ENCODE measurements at places on chromosomes 3 and 15.

DNA sequence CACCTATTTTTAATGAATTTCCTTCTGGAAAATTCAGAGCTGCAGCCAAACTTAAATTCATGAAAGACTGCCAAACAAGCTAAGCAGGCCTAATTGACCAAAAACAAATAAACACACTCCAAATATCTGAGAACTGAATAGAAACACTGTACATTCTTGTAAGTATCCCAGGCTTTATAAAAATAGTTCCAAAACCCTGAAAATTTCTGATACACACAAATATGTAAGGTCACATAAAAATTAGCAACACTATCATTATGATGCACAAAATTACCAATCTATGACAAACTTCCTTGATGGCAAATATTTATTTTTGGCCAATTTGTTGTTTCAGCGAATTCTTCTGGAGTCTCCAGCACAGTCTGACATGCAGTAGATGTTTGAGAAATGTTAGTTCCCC is 117.9 kb upstream of the UBE2E2 start:
- no peak for DNase-seq

- DNase-seq = no peak
These were observed 8.6 kb upstream of the CBLB start for GRCh38 chr3:105877336-105877910.

GRCh38 chr3:194176274-194176991 is 40.5 kb downstream of the HES1 start:
- DNase-seq = no peak

DNA sequence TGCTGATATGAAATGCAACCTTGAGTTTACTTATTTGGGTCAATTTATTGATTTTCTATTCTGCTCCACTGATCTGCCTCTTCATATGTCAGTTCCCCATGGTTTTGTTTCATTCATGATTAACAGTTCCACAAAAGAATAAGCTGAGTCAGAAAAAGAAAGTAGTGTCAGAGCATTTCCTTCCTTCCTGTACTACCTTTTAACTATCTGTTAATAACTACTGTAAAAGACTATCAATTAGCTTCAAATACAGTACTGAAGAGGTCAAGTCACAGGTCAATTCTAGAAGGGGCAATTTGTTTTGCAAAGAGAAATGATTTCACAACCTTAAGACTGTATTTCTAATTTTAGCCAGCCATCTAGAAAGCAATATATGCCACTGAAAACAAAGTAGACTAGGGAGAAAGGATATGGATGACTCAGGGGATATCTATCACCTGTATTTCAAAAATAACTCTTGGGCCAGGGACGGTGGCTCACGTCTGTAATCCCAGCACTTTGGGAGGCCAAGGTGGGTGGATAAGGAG is 129.5 kb downstream of the TFDP2 start:
- DNase-seq = no peak

- peak; percentile 50 for DNase-seq
These were observed 131.2 kb downstream of the IGF1R start for GRCh38 chr15:98779463-98780071.

GRCh38 chr3:157572559-157573270 is 69.5 kb upstream of the VEPH1 start:
- DNase-seq = no peak

GRCh38 chr3:168497183-168497582 is 401.5 kb upstream of the GOLIM4 start:
- no peak for DNase-seq

DNA sequence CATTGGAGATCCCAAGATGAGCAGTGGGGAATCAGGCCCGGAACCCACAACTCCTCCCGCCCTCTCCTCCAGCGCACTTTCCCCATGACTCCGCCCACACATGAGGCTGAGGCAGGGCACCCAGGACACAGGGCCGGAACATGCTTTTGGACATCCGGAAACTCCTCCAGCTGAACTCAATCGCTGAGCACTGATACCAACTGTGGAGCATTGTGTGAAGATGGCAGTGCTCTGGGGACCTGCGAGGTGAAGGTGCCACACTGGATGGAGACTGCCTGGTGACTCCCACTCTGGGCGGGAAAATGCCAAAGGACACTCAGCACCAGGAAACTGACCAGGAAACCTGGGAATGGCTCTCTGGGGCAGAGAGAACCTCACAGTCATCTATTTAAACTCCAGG is 189.1 kb downstream of the FAM43A start:
- no peak for DNase-seq

- no peak for DNase-seq
These were observed 173.6 kb downstream of the PPM1L start for GRCh38 chr3:160929595-160929994.

DNA sequence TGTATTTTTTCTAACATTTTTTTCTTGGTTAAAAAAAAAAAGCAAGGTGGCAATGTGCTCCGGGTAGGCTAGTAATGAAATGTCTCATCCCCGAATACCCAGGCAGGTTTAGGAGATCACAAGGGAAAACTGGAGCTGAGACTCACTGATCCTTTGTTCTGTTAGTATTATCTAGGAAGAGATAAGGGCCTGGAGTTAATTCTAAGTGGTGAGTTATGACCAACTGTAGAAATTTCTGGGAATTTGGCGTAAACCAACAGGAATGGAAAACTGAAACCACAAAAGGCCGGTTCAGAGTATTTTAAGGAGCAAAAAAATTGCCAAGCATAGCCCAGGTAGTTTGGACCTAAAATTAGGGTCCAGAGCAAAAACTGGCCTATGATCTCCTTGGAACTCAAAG is 12.4 kb downstream of the PPM1M start:
- DNase-seq = no peak

DNA sequence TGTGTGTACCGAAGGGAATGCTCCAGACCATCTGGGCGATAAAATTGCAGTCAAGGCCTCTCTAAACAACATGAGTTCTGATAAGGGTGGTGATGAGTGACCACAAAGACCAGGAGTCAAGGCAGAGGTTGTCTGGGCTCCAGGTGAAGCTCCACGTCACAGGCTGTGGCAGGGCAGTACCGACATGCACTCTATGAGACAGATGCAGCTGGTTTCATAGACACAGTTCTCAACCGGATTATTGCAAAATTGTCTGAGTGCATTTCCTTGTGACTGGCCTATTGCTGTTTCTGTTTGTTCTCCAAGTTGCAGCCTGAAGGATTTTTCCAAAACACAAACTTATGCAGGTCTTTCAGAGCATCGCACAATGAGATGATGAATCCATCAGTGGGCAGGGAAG is 157.5 kb upstream of the HES1 start:
- DNase-seq = no peak

DNA sequence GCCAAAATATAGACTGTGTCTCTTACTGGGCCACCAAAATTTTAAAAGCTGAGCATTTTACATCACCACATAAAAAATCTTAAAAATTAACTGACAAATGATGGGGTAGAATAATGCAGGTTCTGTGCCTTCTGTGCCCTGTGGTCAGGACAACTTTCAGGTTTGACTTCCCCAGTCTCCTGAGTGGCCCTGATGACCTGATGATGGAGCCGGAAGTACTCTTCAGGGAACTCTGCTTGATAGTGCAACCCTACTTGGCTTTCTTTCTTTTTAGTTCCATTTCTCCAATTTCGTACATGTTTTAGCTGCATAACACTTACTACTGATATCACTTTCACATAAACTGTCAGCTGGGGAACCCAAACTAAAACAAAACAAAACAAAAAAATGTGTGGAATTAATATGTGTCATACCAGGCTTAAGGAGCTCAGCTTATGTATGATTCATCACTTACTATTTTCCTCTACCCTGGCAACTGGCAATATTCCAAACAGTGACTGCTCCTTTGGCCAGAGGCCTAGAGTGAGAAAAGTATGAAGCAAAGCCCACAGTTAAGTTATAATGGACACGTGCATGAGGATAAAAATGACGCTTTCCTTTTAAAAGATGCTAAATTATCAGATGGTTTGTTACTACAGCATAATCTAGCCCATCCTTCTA is 194.3 kb downstream of the BCHE start:
- DNase-seq = no peak

DNA sequence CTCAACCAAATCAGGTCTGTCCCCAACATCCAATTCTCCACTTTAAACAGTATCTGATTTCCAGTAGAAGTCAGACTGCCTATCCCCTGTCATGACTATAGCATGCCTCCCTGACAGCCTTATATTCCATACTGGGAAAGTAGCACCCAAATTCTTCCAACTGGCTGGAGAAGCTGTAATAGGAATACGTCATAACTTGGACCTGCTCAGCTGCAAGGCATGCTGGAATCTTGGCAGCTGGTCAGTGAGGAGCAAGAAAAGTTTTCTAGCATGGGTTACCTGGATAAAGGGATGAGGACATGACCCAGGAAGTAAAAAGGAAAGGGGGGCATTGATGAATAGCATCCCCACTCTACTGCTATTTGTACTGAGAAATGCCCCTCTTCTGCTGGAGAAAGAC is 8.9 kb downstream of the SEMA5B start:
- no peak for DNase-seq

- DNase-seq = no peak
These were observed at the start of gene IGDCC3 for GRCh38 chr15:65377976-65378366. TSS of gene IGDCC3 (minus strand) at chr15:65378002. CDS start at chr15:65377788, 214 bp downstream.

GRCh38 chr15:60373327-60373726 is 24.5 kb downstream of the ANXA2 start:
- DNase-seq = no peak

GRCh38 chr3:105222568-105223093 is 144.1 kb upstream of the ALCAM start:
- DNase-seq = no peak

- DNase-seq = no peak
These were observed 61.3 kb downstream of the BDH1 start for GRCh38 chr3:197494366-197495058.

- DNase-seq = no peak
These were observed 47.2 kb downstream of the FAM227B start for GRCh38 chr15:49573421-49573820.

- no peak for DNase-seq
These were observed 3.6 kb downstream of the OXSR1 start for GRCh38 chr3:38169027-38169317.

DNA sequence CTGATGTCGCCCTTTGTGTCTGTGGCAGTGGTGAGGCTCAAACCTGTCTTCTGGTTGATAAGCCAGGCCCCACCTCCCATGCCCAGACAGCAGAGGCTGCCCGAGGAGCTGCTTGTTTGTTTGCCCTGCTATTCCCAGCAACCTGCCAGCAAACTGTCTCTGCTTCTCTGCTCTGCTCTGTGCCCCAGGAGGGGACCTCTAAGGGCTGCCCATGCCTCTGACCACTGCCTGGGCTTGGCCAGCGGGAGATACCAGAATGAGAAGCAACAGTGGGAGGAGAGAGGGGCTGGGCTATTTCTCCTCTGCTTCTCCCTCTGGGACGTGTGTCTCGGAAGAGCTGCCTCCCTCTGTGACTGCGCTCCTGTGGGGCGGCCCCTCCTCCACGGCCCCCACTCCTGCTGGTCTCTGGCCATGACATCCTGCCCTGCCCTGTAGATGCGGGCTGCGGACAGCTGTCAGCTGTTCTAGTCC is 213.1 kb downstream of the RPLP1 start:
- DNase-seq = no peak

DNA sequence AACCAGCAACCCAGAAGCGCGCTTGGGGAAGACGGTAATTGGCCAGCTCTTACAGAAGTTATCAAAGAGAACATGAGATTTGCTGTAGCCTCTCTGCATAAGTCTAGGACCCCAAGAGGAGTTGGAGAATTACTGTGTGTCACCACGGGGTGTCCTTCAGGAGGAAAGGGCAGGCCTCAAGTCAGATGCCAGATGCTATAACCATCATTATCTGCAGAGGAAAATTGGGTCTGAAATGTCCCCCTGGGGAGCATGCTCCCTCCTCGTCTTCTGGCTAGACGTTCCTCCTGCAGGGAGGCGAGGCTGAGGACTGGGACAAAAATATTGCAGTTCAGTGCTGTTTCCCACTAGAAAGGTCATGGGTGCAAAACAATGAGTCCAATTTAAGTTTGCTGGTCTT is 380.5 kb upstream of the CFAP20DC start:
- DNase-seq = no peak

- no peak for DNase-seq
These were observed 153.2 kb downstream of the WNT5A start for GRCh38 chr3:55333923-55334322.

- DNase-seq = no peak
These were observed 67.9 kb upstream of the HEG1 start for GRCh38 chr3:125123451-125124305.

DNA sequence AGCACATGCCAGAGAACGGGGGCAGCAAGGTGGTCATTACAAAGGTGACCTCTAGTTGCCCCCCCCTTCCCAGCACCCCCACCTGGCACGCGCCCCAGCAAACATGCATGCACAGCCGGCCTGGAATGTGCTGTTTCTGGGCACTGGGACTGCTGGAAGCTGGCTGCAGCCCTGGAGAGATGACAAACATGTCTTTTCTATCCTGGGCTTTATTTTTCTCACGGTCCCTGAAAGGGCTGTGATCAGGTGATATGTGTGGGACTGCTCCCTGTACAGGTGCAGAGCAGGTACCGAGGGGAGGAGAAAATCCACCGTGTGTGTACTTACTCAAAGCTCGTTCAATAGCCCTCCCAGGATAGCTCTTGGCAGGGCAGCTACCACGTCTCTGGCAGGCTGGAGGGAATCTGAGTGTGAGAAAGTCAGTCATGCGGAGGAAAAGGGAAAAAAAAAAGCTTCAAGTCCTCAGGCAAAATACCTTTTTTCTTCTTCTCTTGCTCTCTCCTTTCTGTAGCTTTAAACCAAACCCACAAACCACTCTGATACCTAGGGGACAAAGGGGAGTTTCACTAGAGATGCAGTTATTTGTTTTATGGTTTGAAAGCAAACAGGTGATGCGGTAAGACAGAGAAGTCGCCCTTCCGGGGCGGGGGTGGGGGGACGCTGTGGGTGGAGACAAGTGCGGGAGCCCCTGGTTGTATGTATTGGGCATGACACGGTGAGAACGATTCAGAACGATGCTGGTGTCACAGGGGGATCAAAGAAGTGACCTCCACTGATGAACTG is 5.0 kb upstream of the HES1 start:
- no peak for DNase-seq

GRCh38 chr15:73956743-73957135 is 30.5 kb downstream of the LOXL1 start:
- DNase-seq = no peak

DNA sequence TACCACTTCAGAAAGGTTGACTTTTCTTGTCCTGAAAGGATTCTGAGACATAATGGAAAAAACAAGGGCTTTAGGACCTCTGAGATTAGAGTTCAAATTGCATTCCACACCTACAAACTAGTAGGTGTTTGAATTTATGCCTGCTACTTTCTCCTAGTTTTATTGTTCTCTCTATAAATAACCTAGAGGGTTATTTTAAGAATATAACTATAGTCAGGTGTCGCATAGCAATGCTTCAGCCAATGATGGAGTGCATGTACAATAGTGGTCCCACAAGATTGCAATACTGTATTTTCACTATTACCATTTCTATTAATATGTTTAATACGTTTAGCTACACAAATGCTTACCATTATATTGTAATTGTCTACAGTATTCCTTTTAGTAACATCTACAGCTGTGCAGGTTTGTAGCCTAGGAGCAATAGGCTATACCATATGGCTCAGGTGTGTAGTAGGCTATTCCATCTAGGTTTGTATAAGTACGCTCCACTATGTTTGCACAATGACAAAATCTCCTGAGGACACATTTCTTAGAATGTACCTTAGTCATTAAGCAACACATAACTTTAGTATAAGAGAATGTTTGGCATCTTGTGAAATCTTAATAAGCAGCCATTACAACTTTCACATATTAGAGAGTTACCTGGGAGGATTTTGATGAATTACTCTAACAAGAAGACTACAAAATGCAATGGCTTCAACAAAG is 1352.5 kb downstream of the ZPLD1 start:
- no peak for DNase-seq

GRCh38 chr15:97076011-97076410 is 745.5 kb downstream of the NR2F2 start:
- DNase-seq = no peak

Measured in stimulated activated CD8-positive, alpha-beta memory T cell treated with anti-CD3 and anti-CD28 coated beads, Interleukin-4, amount 100 ng/mL, for 1 hour (primary cell).